ENCODE measurements at places on chromosomes 1 and 21.

DNA sequence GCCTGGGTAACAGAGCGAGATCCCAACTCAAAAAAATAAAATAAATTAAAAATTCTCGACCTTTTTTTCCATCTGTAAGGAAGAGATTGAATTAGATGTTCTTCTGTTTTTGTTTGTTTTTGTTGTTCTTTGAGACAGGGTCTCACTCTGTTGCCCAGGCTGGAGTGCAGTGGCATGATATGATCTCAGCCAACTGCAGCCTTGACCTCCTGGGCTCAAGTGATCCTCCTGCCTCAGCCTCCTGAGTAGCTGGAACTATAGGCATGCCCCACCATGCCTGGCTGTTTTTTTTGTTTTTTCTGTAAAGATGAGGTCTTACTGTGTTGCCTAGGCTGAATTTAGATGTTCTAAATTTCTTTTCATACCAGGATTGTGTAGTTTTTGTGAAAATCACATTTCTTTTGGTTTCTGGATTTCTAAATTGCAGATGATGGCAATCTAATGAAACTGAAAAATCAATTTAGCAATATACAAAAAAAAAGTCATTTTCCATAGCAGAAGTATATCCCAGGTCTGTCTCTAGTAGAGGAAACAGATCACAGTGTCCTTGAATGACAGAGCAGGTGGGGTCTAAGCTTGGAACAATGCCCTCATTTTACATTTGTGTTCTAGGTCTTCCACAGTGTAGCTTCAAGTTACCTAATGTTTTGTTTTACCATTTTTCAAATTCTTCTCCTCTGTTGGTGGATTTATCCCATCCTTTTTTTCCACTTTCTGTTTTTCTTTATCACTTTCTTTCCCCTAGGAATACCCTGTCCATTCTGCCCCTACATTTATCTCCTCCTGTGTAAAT is 20.3 kb downstream of the ZYG11A start:
- DNase-seq = no peak

DNA sequence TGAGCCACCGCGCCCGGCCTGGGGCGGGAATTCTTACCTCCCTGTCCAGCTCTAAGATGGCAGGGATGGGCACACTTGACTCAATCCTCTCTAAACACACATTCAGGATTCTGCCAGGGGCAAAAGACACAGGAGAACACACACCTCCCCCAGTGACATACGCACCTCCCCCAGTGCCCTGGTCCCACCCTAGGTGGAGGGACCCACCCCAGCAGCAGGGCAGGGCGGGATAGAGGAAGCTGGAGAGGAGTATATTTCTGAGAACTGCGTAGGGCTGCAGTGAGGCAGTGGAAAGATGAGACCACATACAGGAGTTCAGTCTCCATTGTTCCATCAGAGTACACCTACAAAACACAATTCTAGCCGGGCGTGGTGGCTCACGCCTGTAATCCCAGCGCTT is 92.5 kb downstream of the SDCCAG8 start:
- DNase-seq = no peak

DNA sequence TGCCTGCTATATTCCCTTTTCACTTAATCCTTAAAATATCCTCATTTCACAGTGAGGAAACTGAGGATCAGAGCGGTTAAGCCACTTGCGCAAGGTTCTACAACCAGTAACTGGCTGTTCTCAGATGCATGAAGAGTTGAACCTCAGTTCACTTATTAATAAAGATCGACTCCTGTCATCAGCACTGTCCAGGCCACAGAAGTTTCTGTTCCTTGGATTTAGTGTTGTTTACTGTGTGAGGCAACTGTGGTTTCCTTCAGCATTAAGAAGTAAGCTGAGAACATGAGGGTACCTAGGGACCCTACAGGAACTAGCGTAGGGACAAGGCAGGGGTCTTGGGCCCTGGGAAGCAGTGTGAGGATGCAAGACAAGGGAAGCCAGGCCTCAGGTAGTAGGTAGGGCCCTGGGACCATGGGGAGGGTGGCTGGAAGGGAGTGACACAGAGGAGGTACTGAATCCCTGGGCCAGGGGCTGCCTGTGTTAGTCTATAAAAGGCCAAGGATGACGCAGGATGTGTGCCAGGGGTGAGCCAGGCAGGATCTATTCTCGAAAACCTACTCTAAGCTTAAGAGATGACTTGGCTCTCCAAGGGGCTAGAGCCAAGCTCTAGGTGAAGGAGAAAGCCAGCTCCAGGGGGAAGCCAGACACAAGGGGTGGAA is 181.2 kb upstream of the CSF3R start:
- DNase-seq = no peak

- DNase-seq = no peak
Measured at GRCh38 chr1:157115429-157115838, 15.8 kb upstream of the ETV3L start.
